Hypothalamus (tissue), 51 donors: ENCODE measurements at places on chromosomes 7 and 10.

- no peak for DNase-seq
These were observed 59.8 kb downstream of the BAMBI start for GRCh38 chr10:28737096-28737495.

DNA sequence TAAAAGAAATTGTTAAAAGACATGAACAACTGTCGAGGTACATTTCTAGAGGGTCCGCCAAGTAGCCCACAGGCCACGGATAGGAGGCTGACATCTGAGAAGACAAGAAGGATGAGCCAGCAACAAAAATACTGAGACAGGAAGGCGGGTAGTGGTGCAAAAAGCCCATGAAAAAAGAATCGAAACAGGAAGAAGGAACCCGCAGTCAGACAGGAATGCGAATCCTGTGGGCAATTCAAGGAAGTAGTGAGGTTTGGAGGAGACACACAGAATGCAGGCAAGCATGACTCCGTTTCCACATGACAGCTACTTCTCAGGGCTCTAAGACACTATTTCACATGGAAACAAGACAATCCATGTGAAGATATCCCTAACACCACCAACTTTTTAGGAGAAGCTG, 125.2 kb downstream of the DOCK4 start:
- no peak for DNase-seq

- no peak for DNase-seq
These were observed 129.2 kb upstream of the UNC5B start for GRCh38 chr10:71082960-71083715.

DNA sequence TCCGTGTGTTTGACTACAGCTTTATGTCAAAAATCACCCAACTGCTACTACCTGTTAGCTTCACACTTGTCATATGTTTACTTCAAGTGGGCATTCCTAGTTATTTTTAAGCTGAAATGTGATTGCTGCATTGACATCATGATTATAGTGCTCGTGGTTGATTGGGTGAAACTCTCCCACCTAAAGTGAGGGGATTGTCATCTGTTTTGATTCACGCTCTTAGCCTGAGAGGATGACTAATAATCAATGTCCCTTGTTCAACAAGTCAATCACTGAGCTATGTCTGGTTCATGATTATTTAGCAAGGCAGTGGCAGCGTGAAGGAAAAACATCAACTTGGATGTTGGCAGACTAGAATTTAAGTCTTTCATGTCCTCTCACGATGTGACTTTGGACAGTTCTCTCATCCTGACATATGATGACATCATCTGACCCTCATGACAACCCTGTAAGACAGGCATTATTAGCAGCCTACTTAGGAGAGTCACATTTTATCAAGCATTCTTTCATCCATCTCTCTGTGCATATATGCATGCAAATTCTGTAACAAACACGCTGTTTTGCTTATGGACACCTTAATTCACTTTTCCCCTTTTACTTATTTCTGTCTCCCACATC, 352.6 kb upstream of the ZMIZ1 start:
- no peak for DNase-seq

GRCh38 chr10:82572744-82573143, 697.8 kb downstream of the NRG3 start:
- DNase-seq, result no peak

DNA sequence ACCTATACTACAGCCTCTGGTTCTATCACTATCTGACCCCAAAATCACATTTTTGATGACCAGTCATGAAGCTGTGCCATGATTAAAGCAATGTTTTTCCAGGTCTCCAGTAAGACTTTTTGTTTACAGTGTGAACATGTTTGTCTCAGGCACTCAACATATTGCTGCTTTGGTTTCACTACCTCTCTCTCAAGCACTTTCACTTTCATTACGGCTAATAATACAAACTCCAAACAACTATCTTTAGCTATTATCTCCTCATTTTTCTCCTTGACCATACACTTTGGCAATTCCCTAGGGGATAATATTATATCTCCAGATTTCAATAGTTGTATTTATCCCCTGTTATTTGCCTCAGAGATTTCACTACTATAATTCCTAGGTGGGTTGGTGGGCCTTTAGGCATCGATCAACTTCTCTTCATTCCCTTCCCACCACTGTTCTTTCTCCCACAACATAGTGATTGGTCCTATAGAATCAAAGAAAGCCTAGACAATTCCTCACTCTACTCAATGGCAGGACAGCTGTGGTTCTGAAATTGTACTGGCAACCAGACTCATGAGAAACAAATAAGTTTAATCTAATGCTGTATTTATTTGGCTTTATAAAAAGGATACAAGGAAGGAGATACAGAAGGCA, 261.4 kb upstream of the ZWINT start:
- DNase-seq, result no peak

GRCh38 chr10:67803588-67804394, 34.2 kb downstream of the DNAJC12 start:
- no peak for DNase-seq

DNA sequence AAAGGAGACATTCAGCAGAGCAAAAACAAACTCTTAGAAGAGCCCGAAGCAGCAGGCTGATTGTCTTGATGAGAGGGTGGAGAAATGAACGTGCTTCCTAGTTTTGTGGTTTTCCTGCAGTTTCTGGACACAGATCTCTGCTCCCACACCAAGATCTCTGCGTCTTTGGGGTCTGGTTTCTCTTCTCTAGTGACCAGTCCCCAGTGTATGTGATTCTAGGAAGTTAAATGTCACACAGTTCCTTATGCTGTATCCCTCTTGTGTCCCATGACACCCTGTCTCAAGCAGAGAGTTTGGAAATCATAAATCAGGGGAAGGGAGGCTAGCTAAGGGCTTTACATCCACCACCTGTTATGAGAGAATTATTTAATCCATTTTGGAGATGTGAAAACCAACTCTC, 55.4 kb upstream of the KLF14 start:
- DNase-seq, result no peak

GRCh38 chr10:87867453-87867852, 4.0 kb downstream of the PTEN start:
- no peak for DNase-seq

GRCh38 chr7:148959726-148960125, 68.6 kb downstream of the PDIA4 start:
- DNase-seq, result no peak

- DNase-seq, result no peak
These were observed 22.6 kb upstream of the RAB18 start for GRCh38 chr10:27481486-27481885.

DNA sequence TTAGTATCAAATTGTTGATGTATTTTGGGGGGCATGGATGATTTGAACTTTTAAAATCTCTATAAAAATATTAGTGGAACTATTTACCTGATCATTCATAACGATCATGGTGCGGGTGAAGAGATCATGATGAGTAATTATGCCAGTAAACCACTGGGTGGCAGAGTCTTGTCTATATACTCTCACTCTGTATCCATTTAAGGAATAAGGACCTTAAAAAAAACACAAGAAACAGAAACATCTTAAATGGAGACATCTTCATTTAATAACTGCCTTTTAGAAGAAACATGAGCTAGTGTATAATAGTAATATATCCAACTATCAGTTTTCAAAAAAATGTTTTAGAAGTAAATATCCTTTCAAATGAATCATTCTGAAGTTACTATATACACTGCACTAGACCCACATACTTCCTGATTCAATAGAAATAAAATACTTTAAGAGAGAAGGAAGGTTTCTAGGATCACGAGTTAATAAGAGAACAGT, 84.0 kb downstream of the NRBF2 start:
- DNase-seq, result no peak

- no peak for DNase-seq
These were observed 41.1 kb downstream of the ZC3HC1 start for GRCh38 chr7:130009848-130010688.

- no peak for DNase-seq
These were observed 15.0 kb upstream of the MCM10 start for GRCh38 chr10:13146379-13146778.

GRCh38 chr7:80824253-80824652, 94.6 kb downstream of the SEMA3C start:
- DNase-seq, result no peak
